ENCODE measurements at places on chromosomes 6 and 20. TPM values are rescaled to one million over a fixed set of nuclear protein-coding genes. Genes with fewer than 3 reads are reported as not detected.

DNA sequence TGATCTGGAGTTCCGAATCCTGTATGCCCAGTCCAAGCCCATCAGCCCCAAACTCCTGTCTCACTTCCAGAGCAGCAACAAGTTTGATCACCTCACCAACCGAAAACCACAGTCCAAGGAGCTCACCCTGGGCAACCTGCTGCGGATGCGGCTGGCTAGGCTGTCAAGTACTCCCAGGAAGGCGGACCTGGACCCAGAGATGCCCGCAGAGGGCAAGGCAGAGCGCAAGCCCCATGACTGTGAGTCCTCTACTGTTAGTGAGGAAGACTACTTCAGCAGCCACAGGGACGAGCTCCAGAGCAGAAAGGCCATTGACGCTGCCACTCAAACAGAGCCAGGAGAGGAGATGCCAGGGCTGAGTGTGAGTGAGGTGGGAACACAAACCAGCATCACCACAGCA lies 10.5 kb upstream of the DHX35 start:
- DNase-seq = no peak
- no peaks in the 10 kb centered on the region for H3K4me1 ChIP-seq
- H3K27ac ChIP-seq = no peak overlapping the region
- no peaks in the 10 kb centered on the region for H3K27me3 ChIP-seq

The CD2AP gene
- total RNA-seq = 18.1 TPM

DNA sequence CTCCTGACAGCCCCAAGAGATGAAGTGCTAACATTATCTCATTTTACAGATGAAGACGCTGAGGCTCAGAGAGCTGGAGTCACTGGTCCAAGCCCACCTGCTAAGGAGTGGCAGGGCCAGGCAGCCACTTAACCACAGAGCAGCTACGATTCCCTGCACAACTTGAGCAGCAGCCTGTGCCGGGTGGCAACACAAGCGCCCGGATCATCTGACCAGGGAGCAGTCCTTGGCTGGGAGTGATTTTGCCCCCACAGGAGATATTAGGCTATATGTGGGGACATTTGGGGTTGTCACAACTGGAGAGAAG lies 93.2 kb upstream of the PTPN1 start:
- H3K4me3 ChIP-seq = no peak overlapping the region
- no peaks in the 10 kb centered on the region for H3K4me1 ChIP-seq
- no peaks in the 10 kb centered on the region for H3K27me3 ChIP-seq
- no peak overlapping the region for H3K27ac ChIP-seq

GRCh38 chr20:32037929-32038328 lies 14.1 kb upstream of the HCK start:
- H3K4me3 ChIP-seq = no peak overlapping the region
- no peak overlapping the region for H3K27ac ChIP-seq
- no peak for DNase-seq
- H3K36me3 ChIP-seq = no peaks in the 10 kb centered on the region
- no peaks in the 10 kb centered on the region for H3K4me1 ChIP-seq

- H3K36me3 ChIP-seq = peaks cover 57% of the 10 kb centered on the region
- H3K4me1 ChIP-seq = no peaks in the 10 kb centered on the region
- DNase-seq = no peak
- no peak overlapping the region for H3K27ac ChIP-seq
Observed at GRCh38 chr6:35876902-35877301, 44.0 kb downstream of the SRPK1 start.

The B3GALT4 gene
- 4.4 TPM for total RNA-seq

- H3K27ac ChIP-seq = no peak overlapping the region
- H3K4me1 ChIP-seq = no peaks in the 10 kb centered on the region
- no peaks in the 10 kb centered on the region for H3K36me3 ChIP-seq
- H3K4me3 ChIP-seq = no peak overlapping the region
- H3K27me3 ChIP-seq = no peaks in the 10 kb centered on the region
Observed at GRCh38 chr6:78347191-78347916, 520.0 kb upstream of the IRAK1BP1 start.

The TSBP1 gene
- total RNA-seq = not detected

GRCh38 chr20:46396052-46396740 lies 10.2 kb downstream of the ELMO2 start:
- DNase-seq = no peak
- no peaks in the 10 kb centered on the region for H3K27me3 ChIP-seq
- peaks cover 21% of the 10 kb centered on the region for H3K4me1 ChIP-seq
- H3K4me3 ChIP-seq = no peak overlapping the region

The PTK6 gene
- total RNA-seq = 0.38 TPM

GRCh38 chr6:86683132-86683908 lies 254.0 kb upstream of the HTR1E start:
- no peaks in the 10 kb centered on the region for H3K4me1 ChIP-seq
- no peaks in the 10 kb centered on the region for H3K27me3 ChIP-seq
- H3K36me3 ChIP-seq = no peaks in the 10 kb centered on the region
- no peak for DNase-seq

DNA sequence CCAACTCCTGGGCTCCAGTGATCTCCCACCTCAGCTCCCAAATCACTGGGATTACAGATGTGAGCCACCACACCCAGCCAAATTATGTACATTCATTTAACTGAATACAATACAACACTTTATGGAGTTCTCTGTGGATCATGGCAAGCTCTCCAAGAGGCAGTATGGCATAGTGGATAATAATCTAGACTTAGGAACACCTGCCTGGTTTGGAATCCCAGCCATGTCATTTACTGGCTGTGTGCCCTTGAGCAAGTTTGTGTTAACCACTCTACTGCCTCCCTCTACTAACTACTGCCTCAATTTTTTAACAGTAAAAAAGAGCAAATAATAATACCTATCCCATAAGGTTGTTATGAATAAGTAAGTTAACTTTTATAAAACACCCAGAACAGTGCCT lies 1.9 kb upstream of the ETV7 start:
- H3K27me3 ChIP-seq = peaks cover 11% of the 10 kb centered on the region
- no peak overlapping the region for H3K4me3 ChIP-seq
- no peak overlapping the region for H3K27ac ChIP-seq
- H3K36me3 ChIP-seq = no peaks in the 10 kb centered on the region
- peaks cover 22% of the 10 kb centered on the region for H3K4me1 ChIP-seq
- no peak for DNase-seq

DNA sequence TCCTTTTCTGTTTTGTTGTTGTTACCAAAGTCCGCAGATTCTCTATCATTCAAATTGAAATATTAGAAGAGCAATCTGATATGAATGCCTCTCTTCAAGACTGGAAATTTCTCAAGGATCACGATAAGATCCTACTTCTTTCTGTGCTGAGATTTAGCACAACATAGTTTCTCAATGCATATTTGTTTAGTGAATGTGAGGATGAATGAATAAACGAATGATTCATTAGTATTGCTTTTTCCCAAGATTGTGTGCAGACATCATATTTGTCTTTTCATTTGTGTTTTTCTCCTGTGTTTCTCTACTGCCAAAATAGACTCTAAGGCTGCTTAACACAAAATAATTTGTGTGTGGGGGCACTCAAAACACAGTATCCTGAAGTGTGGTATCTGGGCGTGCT lies 862.7 kb upstream of the MAP3K7 start:
- no peaks in the 10 kb centered on the region for H3K4me1 ChIP-seq
- no peaks in the 10 kb centered on the region for H3K27me3 ChIP-seq
- H3K27ac ChIP-seq = no peak overlapping the region
- DNase-seq = no peak
- no peak overlapping the region for H3K4me3 ChIP-seq
- no peaks in the 10 kb centered on the region for H3K36me3 ChIP-seq

The SMPDL3A gene
- 0.49 TPM for total RNA-seq

- DNase-seq = no peak
- peaks cover 22% of the 10 kb centered on the region for H3K4me1 ChIP-seq
- peak overlapping the region; percentile 24 for H3K27ac ChIP-seq
- H3K4me3 ChIP-seq = no peak overlapping the region
- no peaks in the 10 kb centered on the region for H3K27me3 ChIP-seq
Observed at GRCh38 chr20:5848711-5849505, 98.7 kb downstream of the SHLD1 start.

The FAM83C gene
- not detected for total RNA-seq

DNA sequence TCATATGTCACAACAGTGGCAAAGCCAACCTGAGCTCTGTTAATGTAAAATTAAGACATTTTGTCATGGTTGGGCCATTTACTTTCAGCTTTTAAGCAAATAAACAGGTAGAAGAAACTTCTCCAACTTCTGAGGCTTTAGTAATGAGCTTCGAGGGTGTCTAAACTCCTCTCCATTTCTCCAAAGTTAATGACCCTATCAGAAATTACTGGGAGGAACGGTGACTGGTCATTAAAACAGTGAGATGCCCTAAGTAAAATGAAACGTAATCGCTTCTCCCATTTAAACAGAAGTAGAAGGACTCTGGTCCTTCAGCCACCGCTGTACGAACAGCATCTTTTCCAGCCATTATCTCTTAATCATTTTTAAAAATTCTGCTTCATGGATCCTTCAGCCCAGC lies 986.9 kb upstream of the MANEA start:
- H3K36me3 ChIP-seq = no peaks in the 10 kb centered on the region
- no peaks in the 10 kb centered on the region for H3K27me3 ChIP-seq
- H3K4me1 ChIP-seq = no peaks in the 10 kb centered on the region

DNA sequence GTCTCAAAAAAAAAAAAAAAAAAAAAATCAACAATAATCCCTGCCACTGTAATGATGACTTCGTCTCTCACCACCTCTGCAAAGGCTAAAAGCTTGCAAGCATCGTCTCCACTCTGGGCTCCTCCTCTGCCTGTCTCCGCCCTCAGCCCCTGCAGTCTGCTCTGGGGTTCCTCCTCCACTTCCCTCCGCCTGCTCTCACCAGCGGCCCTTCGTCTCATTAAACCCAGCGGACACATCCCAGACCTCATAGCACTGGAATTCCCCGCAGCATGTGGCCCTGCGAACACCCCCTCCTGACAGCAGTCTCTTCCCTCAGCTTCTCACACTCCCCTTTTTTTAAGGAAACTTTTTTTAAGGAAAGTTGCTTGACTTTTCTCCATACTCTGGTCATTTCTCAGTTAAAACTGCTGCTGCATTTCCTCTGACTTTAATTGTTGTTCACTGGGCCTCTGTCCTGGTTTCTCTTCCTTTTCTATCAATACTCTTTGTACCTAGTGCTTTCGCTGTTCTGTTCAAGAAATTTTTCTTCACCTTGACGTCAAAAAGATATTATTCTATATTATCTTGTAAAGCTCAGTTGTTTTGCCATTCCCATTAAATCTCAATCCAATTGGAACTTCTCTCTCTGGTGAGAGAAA lies 70.9 kb upstream of the PLEKHG1 start:
- H3K27ac ChIP-seq = no peak overlapping the region
- peaks cover 8% of the 10 kb centered on the region for H3K27me3 ChIP-seq
- H3K36me3 ChIP-seq = no peaks in the 10 kb centered on the region
- no peak for DNase-seq

DNA sequence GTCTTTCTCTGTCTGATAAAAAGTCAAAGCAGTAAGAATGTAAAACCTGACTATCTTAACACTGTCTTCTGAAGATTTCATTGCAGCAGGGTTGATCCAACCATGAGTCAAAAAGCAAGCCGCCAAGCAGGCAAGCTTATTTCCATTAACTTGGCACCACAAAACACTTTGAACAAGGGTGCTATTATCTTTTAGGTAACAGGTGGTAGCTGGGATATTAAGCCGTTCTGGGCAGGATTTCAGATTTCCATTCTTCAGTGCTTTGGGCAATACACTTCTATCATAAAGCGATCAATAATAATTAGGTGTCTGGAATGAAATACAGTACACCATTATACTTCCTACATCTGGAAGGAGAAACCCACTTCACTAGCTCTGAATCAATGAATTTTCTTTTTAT lies 181.9 kb downstream of the TBC1D7 start:
- no peak overlapping the region for H3K27ac ChIP-seq
- H3K4me3 ChIP-seq = no peak overlapping the region
- no peaks in the 10 kb centered on the region for H3K4me1 ChIP-seq
- no peak for DNase-seq
- no peaks in the 10 kb centered on the region for H3K36me3 ChIP-seq

- no peaks in the 10 kb centered on the region for H3K27me3 ChIP-seq
- no peak overlapping the region for H3K27ac ChIP-seq
- H3K4me1 ChIP-seq = no peaks in the 10 kb centered on the region
- no peaks in the 10 kb centered on the region for H3K36me3 ChIP-seq
Observed at GRCh38 chr20:40891351-40891750, 137.3 kb upstream of the TOP1 start.

DNA sequence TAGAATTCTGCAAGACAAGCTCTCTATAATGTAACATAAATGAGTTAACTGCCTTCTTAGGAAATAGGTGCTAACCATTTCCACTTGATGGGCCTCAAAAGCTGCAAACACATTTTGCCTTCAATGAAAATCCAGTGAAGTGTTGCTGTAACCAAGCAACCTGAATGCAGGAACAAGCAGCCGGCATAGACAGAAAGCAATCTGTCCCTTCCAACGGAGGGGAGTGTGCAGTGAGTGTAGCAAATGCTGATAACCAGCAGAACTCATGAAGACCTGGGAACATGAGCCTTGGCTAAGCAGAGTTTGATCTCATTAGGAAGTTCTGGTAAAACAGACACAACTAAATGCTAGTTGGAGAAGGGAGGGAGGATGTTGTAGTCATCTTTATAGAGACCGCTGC lies 697.8 kb downstream of the KIF16B start:
- no peak for DNase-seq
- no peak overlapping the region for H3K4me3 ChIP-seq
- no peaks in the 10 kb centered on the region for H3K4me1 ChIP-seq
- H3K27me3 ChIP-seq = no peaks in the 10 kb centered on the region

DNA sequence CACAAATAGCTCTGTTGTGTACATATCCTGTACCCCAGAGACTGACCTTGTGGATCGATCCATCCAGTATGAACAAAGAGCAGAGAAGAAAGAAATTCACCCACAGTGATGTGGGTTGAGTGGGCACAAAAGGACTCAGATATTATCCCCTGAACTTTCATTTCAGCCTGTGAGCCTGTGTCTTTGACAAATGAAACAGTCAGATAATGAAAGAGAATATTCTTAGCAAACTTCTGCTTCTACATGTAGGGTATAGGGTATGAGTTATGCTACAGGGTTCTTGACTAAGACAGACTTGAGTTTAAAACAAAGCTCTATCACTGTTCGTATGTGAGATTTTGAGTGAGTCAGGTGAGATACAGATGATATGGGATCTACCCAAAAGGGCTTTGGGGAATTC lies 359.7 kb downstream of the MAFB start:
- H3K4me1 ChIP-seq = no peaks in the 10 kb centered on the region
- H3K36me3 ChIP-seq = no peaks in the 10 kb centered on the region
- no peak overlapping the region for H3K4me3 ChIP-seq

The RAB5IF gene
- total RNA-seq = 79.8 TPM

DNA sequence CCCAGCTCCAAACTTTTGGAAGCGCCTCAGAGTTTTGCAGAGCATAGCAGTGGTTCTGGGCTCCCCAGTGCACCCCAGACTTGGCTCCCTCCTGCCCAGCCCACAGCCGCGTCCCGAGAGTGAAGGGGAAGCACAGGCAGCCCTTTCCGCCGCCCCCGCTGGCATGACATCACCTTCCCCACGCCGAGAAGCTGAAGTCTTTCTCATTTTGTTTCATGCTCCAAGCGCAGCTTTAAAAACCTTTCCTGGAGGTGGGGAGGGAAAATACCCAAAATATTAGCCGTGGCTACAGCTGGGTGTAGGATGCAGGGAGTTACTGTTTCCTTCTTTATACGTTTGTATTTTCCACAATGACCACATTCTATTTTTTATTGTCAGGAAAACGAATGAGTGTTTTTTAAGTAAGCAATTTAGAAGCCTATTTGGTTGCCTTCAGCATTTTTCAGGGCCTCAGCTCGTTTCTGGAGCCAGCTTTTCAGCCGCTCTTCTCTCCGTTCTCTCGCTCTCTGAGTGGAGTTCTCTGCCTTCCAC lies 72.9 kb downstream of the SNX5 start:
- peaks cover 12% of the 10 kb centered on the region for H3K4me1 ChIP-seq
- DNase-seq = peak; percentile 86
- peaks cover 28% of the 10 kb centered on the region for H3K27me3 ChIP-seq
- no peaks in the 10 kb centered on the region for H3K36me3 ChIP-seq

GRCh38 chr6:46144270-46144669 lies 14.5 kb downstream of the ENPP4 start:
- H3K27ac ChIP-seq = no peak overlapping the region
- no peak overlapping the region for H3K4me3 ChIP-seq
- H3K36me3 ChIP-seq = peaks cover 4% of the 10 kb centered on the region
- no peaks in the 10 kb centered on the region for H3K27me3 ChIP-seq

Measured in activated naive CD4-positive, alpha-beta T cell treated with anti-CD3 and anti-CD28 coated beads for 36 hours (primary cell).